Renal cortical epithelial cell (primary cell): ENCODE measurements at places on chromosomes 11 and 22.

DNA sequence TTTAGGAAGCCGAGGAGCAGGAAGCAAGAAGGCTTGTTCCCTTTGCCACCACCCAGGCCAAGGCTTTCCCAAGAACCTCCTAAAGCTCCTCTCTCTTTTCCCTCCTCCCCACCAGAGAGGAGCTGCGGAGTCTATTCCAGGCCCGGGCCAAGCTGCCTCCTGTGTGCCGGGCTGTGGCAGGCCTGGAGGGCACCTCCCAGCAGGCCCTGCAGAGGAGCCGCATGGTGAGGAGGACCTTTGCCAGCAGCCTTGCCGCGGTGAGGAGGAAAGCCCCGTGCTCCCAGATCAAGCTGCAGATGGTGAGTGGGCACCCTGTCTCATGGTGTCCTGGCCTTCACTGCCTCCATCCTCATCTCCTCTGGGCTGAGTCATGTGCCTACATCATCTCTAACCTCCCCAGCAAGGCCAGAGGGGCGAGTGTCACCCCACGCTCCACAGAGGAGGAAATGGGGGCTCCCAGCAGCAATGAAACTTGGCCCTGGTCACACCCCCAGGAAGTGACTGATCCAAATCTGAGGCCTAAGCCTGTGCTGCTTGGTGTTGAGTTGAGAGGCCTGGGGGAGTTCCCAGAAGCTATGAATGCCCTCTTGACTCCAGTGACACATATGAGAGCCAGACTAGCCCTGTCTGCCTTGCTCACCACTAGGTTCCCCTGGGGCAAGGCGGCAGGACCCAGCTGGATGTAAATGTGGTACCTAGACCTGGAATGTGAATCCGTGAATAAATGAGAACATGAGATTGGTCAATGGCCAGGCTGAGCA lies 104.2 kb downstream of the MYO18B start:
- DNase-seq = no peak

GRCh38 chr11:117722082-117722481 lies 74.9 kb downstream of the DSCAML1 start:
- DNase-seq = no peak

DNA sequence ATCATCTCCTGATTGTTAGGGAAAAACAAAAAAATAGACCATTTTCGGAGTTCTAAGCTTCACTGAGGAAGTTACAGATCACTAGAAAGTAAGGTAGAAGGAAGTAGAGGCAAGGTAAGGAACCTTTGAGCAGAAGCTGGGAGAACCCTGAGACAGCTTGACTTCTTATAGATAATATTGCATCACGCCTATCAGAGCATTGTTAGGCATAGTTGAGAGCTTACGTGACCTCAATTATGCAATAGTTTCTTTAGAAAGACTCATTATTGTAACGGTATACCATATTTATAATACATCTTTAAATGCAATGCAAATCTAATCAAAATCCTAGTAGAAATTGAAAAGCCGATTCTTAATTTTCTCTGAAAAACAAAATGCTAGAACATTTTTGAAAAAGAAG lies 4.9 kb downstream of the TBRG1 start:
- DNase-seq = no peak

- DNase-seq = no peak
Measured at GRCh38 chr11:122852796-122853160, 14.5 kb downstream of the CRTAM start.

DNA sequence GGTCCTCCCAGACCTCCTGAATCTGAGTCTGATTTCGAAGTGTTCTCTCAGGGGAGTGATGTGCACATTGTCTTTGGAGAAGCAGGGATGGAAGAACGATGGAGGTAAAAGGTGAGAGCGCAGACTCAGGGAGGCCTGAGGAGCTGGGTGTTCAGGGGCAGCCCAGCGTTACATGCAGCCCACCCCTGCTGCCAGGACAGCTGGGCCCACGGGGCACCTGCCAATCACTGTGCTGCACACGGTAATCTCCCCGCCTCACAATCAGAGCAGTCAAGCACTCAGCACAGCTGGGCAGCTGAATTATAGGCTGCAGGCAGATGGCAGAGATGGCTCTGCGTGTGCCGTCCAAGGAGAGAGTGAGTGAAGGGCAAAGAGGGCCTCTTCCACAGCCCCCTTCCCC lies 17.9 kb upstream of the HTR3A start:
- DNase-seq = no peak

GRCh38 chr11:10247011-10247410 lies 47.0 kb downstream of the SBF2 start:
- DNase-seq = no peak

- no peak for DNase-seq
Measured at GRCh38 chr11:61745781-61746441, 6.5 kb upstream of the MYRF start.
